Keratinocyte (primary cell): ENCODE measurements at places on chromosomes 6 and 20.

GRCh38 chr6:137005073-137005472 is 39.7 kb downstream of the IL20RA start:
- peaks cover 22% of the 10 kb centered on the region for H3K4me1 ChIP-seq
- no peak overlapping the region for H3K27ac ChIP-seq
- DNase-seq, result no peak
- no peaks in the 10 kb centered on the region for H3K27me3 ChIP-seq
- H3K36me3 ChIP-seq, result no peaks in the 10 kb centered on the region

DNA sequence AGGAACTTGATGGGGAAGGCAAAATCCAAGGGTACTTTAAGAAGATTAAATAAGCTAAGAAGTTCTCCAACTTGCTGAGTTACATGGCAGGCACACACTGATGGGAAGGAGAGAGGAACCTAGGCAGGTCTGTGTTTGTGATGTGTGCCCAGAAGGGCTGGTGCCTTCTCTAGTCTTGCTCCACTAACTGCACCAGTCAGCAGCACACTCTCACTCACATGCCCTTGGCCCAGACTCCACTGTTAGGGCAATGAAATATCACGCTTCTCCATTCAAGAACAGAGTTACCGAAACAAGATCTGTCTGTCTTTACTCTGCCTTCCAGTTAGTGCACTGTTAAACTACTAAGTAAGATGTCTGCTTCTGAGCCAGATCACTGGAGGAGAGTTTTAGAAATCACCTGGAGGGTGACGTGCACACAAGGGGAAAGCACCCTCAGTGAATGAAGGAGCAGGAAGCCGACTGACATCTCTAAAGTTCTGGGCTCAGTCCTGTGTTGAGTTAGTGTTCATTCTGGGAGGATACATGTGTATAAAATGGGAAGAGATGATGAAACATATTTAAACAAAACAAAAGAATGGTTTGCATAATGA is 251.1 kb downstream of the FOXC1 start:
- H3K4me1 ChIP-seq, result peaks cover 8% of the 10 kb centered on the region
- no peaks in the 10 kb centered on the region for H3K27me3 ChIP-seq
- no peak for DNase-seq
- H3K4me3 ChIP-seq, result no peak overlapping the region

DNA sequence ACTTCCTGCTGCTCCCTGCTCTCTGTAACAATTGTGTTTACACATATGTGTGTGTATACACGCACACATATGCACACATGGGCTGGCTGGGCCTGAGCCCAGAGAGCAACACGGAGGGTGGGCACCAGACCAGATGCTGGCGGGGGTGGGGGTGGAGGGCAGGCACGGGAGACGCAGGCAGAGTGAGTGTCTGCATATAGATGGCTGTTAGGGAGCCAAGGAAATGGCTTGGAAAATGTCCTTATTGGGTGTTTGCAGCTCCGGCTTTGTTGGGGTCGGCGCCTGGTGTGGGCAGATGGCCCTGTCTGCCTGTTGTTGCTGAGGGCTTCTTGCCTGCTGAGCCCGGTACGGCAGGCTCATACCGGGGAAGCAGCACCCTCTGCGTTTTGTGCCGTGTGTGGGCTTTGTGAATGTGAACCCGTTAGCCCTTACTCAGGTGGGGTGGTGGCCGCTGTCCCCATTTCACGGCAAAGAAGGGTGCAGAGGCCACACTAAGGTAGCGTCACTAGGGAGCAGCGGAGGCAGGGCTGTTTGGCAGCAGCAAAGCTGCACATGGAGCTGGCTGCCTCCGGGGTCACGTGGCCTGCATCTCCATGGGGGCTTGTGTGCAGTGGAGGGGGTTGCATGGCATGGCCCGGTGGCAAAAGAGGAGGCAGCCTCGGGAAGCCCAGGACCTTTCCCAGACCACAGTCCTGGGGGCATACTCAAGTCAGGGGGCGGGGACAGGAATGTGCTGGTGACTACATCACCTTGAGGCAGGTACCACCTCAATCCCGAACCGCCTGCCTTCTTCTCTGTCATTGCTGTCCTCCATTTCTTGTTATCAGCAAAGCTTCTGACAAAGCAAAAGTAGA is 47.4 kb upstream of the SRF start:
- no peak for DNase-seq
- no peaks in the 10 kb centered on the region for H3K27me3 ChIP-seq
- no peak overlapping the region for H3K27ac ChIP-seq
- H3K36me3 ChIP-seq, result no peaks in the 10 kb centered on the region

DNA sequence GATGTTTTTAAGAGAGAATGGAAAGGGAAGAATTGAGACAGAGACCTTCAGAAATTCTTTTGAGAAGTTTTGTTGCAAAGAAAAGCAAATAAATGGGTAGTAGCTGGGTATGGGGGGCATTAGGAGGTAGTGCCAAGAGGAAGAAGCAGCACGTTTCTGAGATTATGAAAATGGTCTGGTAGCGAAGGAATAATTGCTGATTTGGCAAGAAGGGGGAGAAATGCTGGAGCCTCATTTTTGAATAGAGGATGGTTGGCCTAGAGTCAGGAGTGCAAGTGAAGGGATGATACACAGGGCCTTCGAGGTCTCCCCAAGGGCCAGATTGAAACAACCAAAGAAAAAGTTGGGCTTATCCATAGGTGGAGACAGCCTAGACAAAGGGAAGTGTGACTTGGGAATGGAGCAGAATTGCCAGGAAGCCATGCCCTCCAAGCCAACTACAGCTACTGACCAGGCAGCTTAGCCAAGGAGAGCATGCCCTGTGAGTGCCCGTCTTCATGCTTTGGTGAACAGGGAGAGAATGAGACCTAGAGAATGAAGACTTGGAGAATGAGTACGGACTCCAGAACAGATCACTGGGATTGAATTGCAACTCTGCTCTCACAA is 14.2 kb upstream of the TBC1D7 start:
- no peak overlapping the region for H3K4me3 ChIP-seq
- no peaks in the 10 kb centered on the region for H3K4me1 ChIP-seq
- H3K36me3 ChIP-seq, result no peaks in the 10 kb centered on the region
- no peak overlapping the region for H3K27ac ChIP-seq
- DNase-seq, result no peak

GRCh38 chr6:166351715-166352285 is 9.5 kb upstream of the SFT2D1 start:
- H3K27me3 ChIP-seq, result no peaks in the 10 kb centered on the region
- H3K27ac ChIP-seq, result no peak overlapping the region
- H3K4me1 ChIP-seq, result peaks cover 7% of the 10 kb centered on the region
- DNase-seq, result peak; percentile 42

- H3K36me3 ChIP-seq, result no peaks in the 10 kb centered on the region
- H3K4me1 ChIP-seq, result peaks cover 30% of the 10 kb centered on the region
- peak overlapping the region; percentile 66 for H3K27ac ChIP-seq
Measured at GRCh38 chr6:32194825-32195651, 2.6 kb upstream of the GPSM3 start.

DNA sequence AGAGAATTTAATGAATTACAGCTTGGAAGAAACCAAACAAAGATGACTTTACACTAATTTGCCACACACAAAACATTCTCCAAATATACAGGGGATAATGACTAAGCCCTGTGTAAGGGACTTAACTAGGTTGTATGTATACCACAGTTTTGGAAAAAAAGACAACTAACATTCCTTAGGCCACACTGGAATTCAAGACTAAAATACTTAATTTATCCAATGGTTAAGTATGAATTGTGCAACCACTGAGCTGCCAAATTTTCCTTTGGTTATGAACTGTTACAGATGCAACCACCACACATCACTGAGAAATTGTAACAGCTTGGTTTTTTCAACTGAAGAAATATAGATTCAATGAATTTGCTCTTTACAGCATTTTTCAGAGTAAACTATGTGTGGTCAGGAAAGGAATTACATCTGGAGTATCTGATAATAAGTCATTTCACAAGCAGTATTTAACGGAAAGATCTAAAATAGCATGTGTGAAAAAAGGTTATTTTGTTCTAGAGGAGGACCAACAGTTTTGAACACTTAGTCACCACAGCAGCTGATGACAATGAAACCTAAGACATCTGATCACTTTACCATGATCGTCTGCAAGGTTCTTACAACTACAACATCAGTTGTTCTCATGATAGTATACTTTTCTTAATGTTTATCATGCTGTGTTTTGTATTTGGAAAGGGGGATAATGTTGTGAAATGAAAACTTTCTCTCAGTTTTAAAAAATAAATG is 318.8 kb downstream of the BCKDHB start:
- DNase-seq, result peak; percentile 58
- no peak overlapping the region for H3K4me3 ChIP-seq
- H3K27ac ChIP-seq, result no peak overlapping the region

GRCh38 chr20:9068233-9068801 is 570 bp upstream of the PLCB4 start:
- peak overlapping the region; percentile 13 for H3K27ac ChIP-seq
- peak overlapping the region; percentile 58 for H3K4me3 ChIP-seq
- H3K4me1 ChIP-seq, result peaks cover 4% of the 10 kb centered on the region

DNA sequence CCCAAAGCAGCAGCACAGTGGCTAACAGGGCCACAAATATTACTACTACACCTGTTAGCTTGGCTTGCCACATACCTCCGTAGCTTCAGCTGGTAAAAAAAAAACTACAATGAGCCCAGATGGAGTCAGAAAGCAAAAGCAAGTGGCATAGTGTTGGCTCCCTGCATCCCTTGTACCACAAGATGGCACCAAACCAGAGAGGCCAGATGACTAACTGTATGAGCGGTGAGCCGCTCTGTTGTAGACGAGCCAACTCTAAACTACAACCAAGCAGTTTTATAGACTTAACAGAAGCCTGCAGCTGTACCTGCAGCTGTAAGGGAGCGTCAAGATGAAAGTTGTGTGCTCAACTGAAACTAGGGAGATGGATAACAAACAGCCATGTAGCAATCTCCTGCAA is 84.5 kb upstream of the MCHR2 start:
- no peak overlapping the region for H3K4me3 ChIP-seq
- H3K27ac ChIP-seq, result no peak overlapping the region
- DNase-seq, result no peak
- H3K4me1 ChIP-seq, result no peaks in the 10 kb centered on the region
- no peaks in the 10 kb centered on the region for H3K36me3 ChIP-seq
- H3K27me3 ChIP-seq, result no peaks in the 10 kb centered on the region

- peaks cover 93% of the 10 kb centered on the region for H3K27me3 ChIP-seq
- H3K4me3 ChIP-seq, result no peak overlapping the region
- H3K36me3 ChIP-seq, result no peaks in the 10 kb centered on the region
- no peak for DNase-seq
- H3K27ac ChIP-seq, result no peak overlapping the region
Measured at GRCh38 chr6:98827295-98828159, 6.8 kb upstream of the POU3F2 start.

GRCh38 chr20:14855171-14855570 is 517.8 kb upstream of the FLRT3 start:
- H3K27ac ChIP-seq, result no peak overlapping the region
- H3K4me3 ChIP-seq, result no peak overlapping the region
- DNase-seq, result no peak
- no peaks in the 10 kb centered on the region for H3K27me3 ChIP-seq
- H3K36me3 ChIP-seq, result no peaks in the 10 kb centered on the region
- peaks cover 4% of the 10 kb centered on the region for H3K4me1 ChIP-seq

- no peaks in the 10 kb centered on the region for H3K4me1 ChIP-seq
- peaks cover 32% of the 10 kb centered on the region for H3K27me3 ChIP-seq
- no peak overlapping the region for H3K4me3 ChIP-seq
- no peaks in the 10 kb centered on the region for H3K36me3 ChIP-seq
- no peak for DNase-seq
Measured at GRCh38 chr20:32610472-32611218, 25.5 kb upstream of the NOL4L start.

DNA sequence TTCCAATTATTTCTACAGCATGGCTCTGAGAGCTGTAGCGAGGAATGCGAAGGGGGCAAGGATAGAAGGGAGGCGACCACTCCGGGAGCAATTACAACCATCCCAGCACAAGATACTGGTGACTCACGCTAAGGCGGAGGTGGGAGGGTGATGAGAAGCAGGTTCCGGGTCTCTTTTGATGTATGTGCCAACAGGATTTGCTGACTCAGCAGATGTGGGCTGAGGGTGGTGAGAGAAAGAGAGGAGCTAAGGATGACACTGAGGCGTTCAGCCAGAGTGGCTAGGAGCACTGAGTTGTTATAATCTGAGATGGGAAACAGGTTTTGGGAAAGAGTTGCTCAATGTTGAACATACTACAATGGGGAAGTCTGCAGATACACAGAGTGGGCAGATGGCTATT is 9.3 kb upstream of the TXNDC5 start:
- H3K4me3 ChIP-seq, result no peak overlapping the region
- H3K27ac ChIP-seq, result no peak overlapping the region
- H3K36me3 ChIP-seq, result no peaks in the 10 kb centered on the region
- peaks cover 1% of the 10 kb centered on the region for H3K27me3 ChIP-seq

DNA sequence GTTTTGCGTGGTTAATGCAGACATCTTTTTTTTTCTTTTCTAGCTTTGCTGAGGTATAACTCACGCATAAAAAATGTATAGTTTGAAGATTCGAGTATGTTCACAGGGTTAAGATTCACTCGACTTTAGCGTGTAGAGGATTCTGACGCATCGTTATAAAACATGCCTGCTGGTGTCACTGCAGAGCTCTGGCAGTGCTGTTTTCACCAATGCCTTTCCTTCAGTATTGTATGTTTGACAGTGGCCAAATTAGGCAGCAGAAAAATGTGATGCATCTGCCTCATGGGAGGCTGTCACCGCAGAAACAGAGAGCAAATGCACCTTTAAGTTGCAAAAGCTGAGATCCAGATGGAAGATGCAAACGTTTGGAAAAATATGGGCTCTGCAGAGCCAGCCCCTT is 18.0 kb upstream of the SIRPB2 start:
- no peak for DNase-seq
- no peak overlapping the region for H3K4me3 ChIP-seq

DNA sequence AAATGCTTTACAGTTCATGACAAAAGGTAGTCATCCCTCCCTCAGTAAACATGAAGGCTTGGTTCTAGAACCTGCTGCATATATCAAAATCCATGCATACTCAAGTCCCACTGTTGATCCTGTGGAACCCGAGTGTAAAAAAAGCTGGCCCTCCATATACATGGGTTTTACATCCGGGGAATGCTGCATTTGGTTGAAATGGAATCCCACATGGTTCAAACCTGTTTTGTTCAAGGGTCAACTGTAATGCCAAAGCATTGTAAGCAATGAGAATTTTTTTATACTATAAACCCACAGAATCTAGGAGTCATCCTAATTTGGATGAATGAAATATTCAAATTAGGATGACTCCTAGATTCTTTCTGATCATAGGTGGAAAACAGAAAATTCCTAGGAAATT is 5.9 kb upstream of the HDAC2 start:
- H3K36me3 ChIP-seq, result no peaks in the 10 kb centered on the region
- H3K27me3 ChIP-seq, result no peaks in the 10 kb centered on the region
- peaks cover 4% of the 10 kb centered on the region for H3K4me1 ChIP-seq
- H3K4me3 ChIP-seq, result no peak overlapping the region
- DNase-seq, result no peak

GRCh38 chr6:168052291-168052891 is 26.6 kb downstream of the FRMD1 start:
- H3K4me3 ChIP-seq, result no peak overlapping the region
- H3K27me3 ChIP-seq, result no peaks in the 10 kb centered on the region
- H3K36me3 ChIP-seq, result no peaks in the 10 kb centered on the region
- H3K27ac ChIP-seq, result no peak overlapping the region

DNA sequence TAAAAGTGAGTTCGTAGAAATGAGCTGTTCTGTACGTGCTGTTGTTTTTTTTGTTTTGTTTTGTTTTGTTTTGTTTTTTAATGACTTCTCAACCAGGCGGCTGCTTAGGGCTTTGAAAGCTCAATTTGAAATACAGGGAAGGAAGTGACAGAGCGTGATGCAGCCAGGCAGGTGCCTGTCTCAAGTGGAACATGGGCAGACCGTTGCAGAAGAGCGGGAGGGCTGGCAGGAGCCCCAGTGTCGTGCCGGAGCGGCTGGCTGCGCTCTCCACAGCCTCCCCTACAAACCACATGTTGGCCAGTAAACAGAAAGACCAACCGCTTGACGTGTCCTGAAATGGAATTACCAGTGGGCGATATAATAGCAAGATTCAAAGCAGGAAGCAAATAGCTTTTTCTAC is 164.9 kb upstream of the RREB1 start:
- H3K27ac ChIP-seq, result no peak overlapping the region
- H3K4me1 ChIP-seq, result no peaks in the 10 kb centered on the region
- no peaks in the 10 kb centered on the region for H3K27me3 ChIP-seq
- H3K4me3 ChIP-seq, result no peak overlapping the region
